ENCODE measurements at places on chromosomes 7 and 10.
A peak's percentile ranks its signal among the peaks of the same experiment; 100 is the strongest.

DNA sequence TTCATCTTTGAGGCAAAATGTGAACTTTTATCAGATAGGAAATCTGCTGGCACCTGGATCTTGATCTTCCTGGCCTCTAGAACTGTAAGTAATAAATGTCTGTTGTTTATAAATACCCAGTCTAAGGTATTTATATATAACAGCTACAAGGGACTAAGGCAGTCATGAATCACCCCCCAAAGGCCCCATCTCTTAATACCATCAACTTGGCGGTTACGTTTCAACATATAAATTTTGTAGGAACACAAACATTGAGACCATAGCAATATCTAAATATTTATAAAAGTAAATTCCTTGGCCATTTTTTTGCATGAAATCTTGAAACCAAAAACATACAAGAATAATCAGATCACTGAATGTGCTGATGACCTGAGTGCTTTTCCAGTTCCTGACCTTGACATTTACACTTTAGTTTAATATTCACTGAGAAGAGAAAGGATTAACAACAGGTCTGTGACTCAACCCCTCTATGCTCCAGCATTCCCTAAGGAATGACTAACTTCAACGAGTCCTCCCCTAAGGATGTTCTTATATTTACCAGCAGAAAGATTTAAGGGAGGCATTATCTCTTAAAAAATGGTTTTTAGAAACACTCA, 1438.5 kb upstream of the CELF2 start:
- DNase-seq: no peak

DNA sequence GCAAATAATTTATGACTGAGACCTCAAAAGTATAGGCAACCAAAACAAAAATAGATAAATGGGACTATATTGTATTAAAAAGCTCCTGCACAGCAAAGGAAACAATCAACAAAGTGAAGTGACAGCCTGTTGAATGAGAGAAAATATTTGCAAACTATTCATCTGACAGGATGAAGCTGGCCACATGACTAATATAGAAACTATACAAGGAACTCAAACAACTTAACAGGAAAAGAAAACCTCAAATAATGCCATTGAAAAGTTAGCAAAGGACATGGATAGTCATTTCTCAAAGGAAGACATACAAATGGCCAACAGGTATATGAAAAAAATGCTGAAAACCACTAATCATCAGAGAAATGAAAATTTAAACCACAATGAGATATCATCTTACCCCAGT, 245.1 kb downstream of the STK31 start:
- no peak for DNase-seq

DNA sequence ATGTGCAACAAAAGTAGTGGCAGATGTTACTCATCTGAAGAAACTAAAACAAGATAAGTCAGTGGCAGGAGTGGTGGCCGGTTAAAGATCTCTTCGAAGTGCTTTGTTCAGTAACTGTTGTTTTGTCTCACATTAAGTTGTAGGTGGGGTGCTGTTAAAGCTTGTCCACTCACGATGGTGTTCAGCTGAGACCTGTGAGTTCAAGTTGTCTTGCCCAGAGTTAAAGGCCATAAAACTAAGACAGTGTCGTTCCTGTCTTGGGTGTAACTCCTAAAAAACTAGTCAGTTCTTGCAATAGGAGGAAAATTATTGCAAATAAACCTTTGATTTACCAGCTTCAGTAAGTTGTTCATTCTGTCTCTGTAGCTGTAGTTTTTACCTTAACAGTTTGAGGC, 857 bp upstream of the FOXP2 start:
- no peak for DNase-seq

DNA sequence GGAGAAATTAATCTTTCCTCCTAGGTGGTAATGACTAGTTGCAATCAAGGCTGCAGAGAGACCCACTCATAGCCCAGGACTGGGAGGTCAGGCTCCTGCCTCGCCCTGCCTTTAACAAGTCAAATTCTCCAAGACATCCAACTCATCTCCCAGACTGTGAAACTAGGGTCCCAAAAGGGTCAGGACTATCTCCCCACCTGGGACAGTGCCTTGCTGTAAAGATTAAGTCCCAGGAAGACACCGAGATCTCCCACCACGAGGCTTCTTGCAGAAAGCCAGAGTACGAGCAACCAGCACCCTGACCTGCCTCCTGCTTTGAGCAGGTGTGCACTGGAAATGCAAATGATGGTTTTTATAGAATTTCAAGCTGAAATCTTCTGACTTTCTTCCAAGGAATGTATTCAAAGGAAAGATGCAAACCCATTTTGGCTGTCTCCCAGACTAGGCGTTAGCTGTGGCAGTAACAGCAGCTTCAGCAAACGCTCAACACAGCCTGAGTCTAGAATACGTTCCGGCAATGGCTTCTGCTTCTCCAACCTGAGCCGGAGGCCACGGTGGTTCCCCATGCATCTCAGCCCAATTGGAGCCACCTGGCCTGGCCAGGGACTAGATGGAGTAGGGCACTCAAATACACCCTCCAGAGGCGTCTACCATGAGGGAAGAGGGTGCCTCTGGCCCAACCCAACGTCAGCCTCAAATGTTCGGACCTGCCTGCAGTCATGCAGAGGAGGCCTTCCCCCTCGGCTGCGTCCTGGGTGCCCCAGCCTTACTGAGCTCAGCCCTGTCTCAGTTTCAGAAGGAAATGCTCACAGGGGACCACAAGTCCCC, 170.4 kb downstream of the PRKAG2 start:
- no peak for DNase-seq

DNA sequence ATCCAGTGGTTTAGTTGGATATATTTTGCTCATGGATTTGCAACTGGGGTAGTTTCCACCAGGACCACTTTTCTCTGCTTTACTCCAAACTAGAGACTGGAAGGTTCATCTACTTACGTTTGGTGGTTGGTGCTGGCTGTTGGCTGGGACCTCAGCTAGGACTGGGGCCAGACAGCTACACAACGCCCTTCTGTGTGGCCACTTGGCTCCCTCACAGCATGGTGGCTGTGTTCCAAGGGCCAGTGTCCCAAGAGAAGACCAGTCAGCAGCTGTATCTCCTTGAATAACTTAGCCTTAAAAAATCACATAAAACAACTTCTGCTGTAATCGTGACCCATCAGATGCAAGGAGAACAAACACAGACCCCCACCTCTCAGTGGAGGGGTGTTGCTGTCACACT, 4.2 kb upstream of the KCNH2 start:
- no peak for DNase-seq

DNA sequence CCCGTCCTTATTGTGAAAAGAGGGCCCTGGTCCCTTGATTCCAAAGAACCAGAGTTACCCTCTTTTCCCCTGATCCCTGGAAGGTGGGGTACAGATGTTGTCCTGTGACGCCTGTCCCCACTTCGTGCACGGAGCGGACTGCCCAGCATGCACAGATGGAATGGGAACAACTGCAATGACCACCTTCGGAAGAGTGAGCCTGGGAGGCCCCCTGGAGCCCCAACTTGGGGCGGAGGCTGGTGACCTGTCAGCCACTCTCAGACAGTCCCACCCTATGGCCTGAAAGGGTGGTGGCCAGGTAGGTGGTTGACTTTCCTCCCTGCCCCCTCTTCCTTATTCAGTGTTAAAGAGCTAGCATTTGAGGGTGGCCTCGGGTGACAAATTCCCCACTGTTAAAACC, 196.6 kb upstream of the GALNT17 start:
- DNase-seq: no peak

DNA sequence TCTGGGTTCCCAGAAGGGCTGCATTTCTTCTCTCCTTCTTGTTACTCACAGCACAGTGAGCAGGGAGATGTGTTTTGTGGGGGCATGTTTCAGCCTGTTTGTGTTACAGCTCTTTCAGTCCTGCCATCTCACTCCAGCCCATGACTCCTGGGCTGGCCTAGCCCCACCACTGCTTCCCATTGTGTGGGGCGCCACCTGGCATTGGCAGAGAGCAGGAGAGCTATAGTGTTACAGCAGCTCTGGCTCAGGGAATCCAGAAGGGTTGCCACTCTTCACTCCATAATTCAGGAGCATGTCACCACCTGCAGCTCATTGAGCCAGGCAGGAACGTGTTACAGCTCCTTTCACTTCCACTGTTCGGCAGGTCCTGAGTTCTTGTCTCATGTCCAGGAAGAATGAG, 30.0 kb downstream of the CLDN12 start:
- no peak for DNase-seq

DNA sequence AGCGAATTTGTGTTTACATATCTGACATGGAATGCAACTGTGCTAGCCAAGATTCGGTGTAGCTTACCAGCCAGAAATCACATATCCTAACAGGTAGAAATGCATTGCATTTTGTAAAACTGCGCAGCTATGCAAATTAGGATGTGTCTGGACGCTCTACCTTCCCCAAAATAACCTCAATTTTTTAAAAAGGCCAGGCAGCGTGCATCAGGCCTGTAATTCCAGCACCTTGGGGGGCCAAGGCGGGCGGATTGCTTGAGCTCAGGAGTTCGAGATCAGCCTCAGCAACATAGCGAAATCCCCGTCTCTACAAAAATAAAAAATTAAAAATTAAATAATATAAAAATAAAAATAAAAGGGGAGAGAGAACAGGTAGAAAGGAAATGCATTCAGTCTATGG, 305.0 kb downstream of the TYW1 start:
- DNase-seq: no peak

GRCh38 chr10:104104926-104105325, 17.0 kb upstream of the SFR1 start:
- DNase-seq: no peak

DNA sequence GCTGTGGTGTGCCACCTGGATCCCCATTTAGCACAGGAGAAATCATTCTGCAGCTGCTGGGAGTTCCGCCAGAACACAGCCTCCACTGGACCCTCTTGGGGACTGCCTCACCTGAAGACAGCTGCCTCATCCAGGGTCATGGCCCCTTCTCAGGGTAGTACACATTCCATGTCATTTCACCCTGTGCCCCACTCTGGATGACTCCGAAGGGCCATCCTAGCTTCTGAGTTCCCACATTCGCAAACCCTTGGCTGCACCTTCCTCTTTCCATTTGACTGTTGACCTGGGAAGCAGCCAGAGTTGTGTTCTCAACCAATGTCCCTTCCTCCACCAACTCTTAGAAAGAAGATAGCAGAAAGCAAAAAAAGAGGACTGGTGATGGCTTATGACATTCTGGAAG, 125.6 kb upstream of the TBX20 start:
- no peak for DNase-seq

GRCh38 chr7:8442814-8443304, 9.4 kb downstream of the NXPH1 start:
- peak; percentile 58 for DNase-seq

GRCh38 chr10:22105270-22105669, 101.7 kb upstream of the DNAJC1 start:
- DNase-seq: no peak

DNA sequence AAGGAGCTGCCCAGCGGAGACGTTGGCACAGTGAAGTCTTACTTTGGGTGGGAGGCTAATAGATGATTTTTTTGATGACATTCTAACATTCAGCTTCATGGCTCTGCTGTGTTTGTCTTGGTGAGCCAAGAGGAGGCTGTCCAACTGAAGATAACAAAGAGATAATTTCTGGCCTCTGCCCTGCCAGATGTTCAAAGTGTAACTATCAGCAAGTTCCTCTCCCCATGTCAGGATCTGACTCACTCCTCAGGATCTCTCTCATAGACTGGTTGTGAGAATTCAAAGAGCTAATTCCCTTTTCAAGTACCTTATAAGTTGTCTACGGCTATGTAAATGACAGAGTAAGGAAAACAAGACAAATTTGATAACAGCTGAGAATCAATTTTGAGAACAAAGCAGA, 1340.9 kb downstream of the XPNPEP1 start:
- no peak for DNase-seq

DNA sequence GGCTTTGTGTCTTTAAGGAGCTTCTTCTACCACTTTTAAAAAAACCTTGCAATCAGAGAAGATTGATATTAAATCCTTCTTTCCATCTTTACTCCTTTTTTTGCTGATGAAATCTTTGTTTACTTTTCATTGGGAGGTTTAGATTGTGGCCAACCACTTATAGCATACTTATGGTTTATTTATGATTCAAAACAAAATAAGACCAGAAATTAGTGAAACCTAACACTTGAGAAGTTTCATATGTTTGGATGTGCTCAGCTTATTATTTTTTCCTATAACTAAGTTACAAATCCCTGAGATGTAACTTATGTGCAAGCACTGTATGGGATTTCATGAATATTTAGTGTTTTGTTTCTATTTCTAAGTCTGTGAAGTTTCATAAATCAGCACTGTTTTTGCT, 13.5 kb upstream of the PRPS1L1 start:
- peak; percentile 24 for DNase-seq

DNA sequence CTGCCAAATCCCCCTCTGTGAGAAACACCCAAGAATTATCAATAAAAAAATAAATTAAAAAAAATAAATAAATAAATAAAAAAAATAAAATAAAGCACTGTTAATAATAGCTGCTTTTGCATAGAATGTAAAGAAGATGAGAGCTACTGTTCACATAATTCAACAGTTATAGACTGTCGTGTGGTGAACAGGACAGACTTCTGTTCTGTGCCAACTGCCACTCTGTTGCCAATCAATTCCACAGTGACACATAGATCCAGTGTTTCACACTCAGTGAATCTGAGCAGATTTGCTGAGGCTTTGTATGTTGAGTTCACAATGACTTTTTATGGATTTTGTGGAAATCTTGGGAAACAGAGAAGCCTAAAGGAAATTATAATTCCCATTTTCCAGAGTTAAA, 14.9 kb downstream of the ARHGAP19 start:
- DNase-seq: no peak

DNA sequence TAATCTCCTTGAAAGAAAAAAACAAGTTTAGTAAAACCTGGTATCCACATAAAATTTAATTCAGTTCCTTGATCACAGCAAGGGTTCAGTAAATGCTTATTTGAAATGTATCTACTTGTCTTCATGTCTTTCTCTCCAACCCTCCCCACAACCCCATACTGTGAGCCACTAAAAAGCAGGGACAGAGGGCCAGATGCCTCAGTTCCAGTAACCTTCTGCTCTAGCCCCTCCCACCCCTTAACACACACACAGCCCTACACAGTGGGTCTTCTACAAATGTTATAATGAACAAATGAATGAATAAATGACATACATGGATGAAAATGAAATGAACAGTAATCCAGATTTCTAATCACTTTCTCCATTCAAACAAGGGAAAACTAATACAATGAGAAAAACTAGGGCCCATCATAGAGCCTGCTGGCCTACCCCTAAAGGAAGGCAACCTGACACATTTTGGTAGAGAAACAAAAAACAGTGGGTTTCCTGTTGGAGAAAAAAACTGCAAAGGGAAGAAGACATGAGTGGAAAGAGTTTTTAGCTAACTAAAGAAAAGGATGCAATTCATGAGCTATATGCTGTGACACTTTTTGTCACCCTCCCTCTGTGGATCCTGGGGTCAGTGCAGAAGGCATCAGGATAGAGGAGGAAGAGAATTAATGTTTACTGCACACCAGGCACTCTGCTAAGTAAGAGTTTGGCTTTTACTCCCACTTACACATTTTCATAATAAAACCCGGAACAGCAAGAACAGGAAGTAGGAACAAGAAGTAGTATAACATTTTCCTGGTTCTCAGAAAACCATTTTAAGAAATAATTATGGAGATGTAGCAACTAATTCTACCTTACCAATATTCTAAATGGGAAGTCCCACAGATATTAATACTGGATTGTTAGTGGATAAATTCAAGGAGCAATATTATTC, 38.1 kb downstream of the ELMO1 start:
- DNase-seq: no peak

- no peak for DNase-seq
Observed at GRCh38 chr7:137661634-137662033, 185.1 kb downstream of the DGKI start.
